ENCODE measurements at places on chromosomes 5 and 9.

DNA sequence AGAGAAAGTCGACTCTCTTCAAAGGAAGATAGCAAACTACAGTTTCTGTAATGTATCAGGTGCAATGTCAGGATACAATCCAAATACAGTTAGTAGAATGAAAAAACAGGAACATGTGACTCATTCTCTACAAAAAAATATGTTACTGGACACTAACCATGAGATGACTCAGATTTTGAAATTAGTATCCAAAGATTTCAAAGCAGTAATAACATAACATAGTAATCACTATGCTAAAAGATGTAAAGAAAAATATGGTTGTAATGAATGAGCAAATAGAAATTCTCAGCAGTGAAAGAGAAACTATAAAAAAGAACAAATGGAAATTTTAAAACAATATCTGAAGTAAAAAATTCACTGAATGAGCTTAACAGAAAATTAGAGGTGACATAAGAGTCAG, 42.3 kb downstream of the SHOC1 start:
- no peak for DNase-seq

- no peak for DNase-seq
Measured at GRCh38 chr5:158786390-158786789, 313.3 kb downstream of the EBF1 start.

DNA sequence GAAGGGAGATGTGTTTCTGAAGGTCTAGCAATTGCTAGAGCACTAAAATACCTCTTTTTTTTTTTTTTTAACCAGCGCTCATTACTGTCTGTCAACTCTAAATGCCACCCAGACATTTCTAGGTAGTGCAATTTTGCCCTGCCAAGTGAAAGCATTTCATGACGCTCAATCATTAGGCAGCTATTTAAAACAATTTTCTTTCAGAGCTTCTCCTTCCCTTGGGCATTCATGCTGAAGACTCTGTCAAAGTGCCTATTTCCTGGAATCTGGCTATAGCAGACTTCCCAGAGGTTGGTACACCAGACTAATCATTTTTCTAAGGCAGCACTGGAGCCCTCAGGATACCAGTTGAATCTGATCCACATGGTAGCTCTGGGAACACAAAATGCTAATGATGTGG, 97.0 kb upstream of the ANKRD55 start:
- DNase-seq = no peak

- DNase-seq = peak; percentile 80
Measured at GRCh38 chr5:170183816-170184687, 48.7 kb upstream of the C5orf58 start.

DNA sequence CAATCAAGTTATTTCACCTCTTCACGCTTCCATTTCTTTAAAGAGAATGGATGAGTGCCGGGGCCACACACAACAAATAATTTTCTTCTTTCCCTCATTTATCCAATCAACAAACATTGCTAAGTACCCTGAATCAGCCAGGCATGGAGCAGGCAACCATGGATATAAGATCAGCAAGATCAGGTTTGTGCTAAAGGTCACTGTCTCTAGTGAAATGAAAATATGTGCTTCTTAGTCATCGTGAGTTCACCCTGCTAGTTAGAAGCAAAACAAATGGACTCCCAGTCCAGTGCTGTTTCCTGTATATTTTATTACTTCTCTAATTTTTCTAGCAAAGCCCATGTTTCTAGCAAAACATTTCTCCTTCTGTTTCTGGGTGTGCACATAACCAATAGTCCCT, 629.2 kb downstream of the BNC2 start:
- DNase-seq = no peak
